ENCODE measurements at places on chromosomes 12 and 14. TPM values are rescaled to one million over a fixed set of nuclear protein-coding genes. Genes with fewer than 3 reads are reported as not detected.

The MLEC gene
- 137 TPM for total RNA-seq

The KCNC2 gene
- not detected for total RNA-seq

The CARMIL3 gene
- 0.33 TPM for total RNA-seq

The LBHD2 gene
- total RNA-seq, result not detected

The ADGRD1 gene
- 1.9 TPM for total RNA-seq

The CCDC196 gene
- total RNA-seq, result not detected

The EML5 gene
- total RNA-seq, result 0.44 TPM

The PLXNC1 gene
- 6.8 TPM for total RNA-seq

The KLRC4 gene
- total RNA-seq, result not detected

Measured in smooth muscle cell of trachea (primary cell).